Stimulated activated CD8-positive, alpha-beta memory T cell treated with anti-CD3 and anti-CD28 coated beads, Interleukin-15, amount 100 ng/mL, for 24 hours (primary cell): ENCODE measurements at places on chromosomes 2 and 18.

DNA sequence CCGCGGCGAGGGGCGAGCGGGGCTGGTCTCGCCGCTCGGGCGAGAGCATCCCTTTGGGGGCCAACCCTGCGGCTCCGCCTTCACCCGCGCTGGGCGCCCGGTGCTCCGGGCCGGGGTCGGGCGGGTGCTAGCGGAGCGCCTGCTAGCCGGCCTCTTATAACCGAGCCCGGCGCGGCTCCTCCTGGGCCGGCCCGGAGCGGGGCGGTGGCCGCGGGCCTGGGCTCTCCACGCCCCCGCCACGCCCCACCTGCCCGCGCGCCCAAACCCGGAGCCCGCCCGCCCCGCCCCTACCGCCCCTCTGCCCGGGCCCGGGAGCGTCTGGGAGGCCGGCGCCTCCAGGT is at the start of gene FOXI3:
Gene FOXI3 (minus strand): TSS at position 129 of the 341 bp plus-strand sequence. CDS start 158 bp downstream, outside the sequence.
- no peak for DNase-seq

- no peak for DNase-seq
Measured at GRCh38 chr2:26605195-26605998, 35.8 kb downstream of the CIB4 start.

DNA sequence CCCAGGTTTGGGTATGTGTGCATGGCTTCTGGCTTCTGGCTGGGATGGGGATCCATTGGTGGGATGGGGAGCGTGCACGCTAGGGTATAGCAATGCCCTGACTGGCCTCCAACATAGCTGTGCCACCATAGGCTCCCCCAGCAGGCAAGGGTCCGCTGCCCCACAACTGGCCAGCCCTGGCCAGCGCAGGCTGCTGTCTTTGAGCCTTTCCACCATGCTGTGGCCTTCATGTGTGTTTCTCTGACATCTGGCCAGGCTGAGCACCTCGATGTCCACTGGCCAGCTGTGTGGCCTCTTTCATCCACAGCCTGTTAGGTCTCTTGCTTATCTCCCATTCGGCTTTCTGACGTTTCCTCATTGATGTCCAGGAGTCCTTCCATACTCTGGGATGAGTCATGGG is 231.3 kb downstream of the NDUFA10 start:
- DNase-seq, result no peak

GRCh38 chr2:170895023-170895757 is 33.9 kb upstream of the GORASP2 start:
- no peak for DNase-seq

DNA sequence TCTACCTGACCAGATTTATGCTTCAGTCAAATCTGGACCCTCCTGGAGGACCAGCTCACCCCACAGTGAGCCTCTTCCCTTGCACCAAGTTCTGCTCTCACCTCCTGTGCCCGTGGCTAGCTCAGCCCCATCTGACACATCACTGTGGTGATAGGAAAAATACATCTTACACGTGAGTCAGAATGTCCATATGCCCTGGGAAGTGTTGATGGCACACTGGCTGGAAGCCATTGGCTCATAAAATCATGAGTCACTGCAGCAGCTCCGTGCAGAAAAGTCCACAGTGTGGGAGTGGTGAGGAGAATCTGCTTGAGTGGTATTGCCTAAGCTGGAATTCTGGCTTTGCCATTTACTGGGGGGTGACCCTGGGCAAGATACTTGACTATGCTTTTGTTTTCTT is 42.6 kb upstream of the RAPGEF4 start:
- no peak for DNase-seq

- no peak for DNase-seq
Measured at GRCh38 chr2:222819722-222820333, 41.0 kb upstream of the ACSL3 start.
